ENCODE measurements at places on chromosomes 1 and 21. TPM values are rescaled to one million over a fixed set of nuclear protein-coding genes. Genes with fewer than 3 reads are reported as not detected.

PLEKHN1 gene
- total RNA-seq: 0.21 TPM

- DNase-seq: no peak
Measured at GRCh38 chr1:152018537-152018936, 18.3 kb downstream of the S100A11 start.

DNA sequence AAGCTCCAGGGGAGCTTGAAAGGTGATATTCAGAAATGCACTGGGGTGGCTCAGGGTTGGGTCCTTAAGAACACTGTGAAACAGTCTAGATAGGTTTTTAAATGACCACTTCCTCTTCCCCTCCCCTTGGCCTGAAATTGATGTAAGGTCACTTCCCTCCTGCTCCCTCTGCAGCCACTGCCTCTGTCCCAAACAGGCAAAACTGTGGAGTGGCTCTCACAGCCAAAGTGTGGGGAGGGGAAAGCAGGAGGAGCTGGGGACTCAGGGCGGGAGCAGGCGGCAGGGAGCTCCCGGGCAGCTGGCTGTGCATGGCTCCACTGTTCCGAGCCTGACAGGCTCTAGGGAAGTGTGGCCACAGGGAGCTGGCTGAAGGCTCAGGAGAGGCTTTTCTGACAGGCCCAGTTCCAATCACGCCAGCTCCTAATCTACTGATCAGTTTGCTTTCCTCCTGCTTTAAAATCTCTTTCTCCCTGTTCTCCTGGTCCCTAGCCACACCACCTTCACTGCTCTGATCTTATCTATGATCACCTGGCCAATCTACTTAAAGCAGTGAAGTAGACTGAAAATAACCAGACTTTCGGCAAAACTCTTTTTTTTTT, 5.1 kb upstream of the CSRP1 start:
- no peak for DNase-seq

DHCR24 gene
- total RNA-seq: 87.2 TPM

OR2L5 gene
- not detected for total RNA-seq

DNA sequence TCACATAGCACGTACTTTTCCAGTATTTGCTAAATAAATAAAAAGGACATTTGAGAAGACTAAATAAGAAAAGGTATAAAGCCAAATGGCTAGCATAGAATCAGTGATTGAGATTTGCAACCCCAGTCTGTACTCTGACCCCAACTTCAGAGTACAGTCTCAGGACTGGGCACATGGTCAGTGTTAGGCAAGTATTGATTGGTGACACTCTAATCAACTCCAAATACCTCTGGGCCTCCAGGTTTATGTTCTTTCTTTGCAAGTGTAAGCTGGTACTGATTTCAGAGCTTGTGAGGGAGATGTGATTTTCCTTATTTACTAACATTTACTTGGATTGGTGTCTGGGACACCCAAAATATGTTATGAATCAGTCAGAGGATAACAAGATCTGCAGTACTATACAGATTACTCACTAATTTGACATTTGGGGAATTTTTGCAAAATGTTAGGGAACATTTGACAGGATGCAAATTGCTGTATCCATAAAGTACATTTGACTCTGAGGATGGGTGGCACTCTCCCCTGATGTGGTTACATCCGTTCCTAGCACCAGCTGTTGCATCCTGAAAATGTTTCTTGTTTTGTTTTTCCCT, 34.2 kb downstream of the LMO4 start:
- DNase-seq: no peak

GRCh38 chr1:66943361-66943969, 18.7 kb downstream of the MIER1 start:
- no peak for DNase-seq

DNA sequence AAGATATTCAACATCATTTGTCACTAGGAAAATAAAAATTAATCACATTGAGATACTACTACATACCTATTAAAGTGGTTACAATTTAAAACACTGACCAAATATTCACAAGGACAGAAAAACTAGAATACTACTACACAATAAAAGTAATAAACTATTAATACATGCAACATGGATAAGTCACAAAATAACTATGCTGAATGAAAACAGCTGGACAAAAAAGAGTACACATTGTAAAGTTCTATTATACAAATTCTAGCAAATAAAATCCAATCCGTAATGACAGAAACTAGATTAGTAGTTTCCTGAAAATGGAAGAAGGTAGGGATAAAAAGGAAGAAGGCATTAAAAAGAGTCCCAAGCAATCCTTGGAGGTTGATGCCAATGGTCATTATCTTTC, 348.7 kb upstream of the PTBP2 start:
- DNase-seq: no peak

GRCh38 chr1:168391851-168392681, 111.4 kb downstream of the TBX19 start:
- DNase-seq: peak; percentile 38

NFIA gene
- total RNA-seq: 43.3 TPM

Measured in osteocyte (in vitro differentiated cells).